Central memory CD8-positive, alpha-beta T cell (primary cell): ENCODE measurements at places on chromosomes 6 and 20.

DNA sequence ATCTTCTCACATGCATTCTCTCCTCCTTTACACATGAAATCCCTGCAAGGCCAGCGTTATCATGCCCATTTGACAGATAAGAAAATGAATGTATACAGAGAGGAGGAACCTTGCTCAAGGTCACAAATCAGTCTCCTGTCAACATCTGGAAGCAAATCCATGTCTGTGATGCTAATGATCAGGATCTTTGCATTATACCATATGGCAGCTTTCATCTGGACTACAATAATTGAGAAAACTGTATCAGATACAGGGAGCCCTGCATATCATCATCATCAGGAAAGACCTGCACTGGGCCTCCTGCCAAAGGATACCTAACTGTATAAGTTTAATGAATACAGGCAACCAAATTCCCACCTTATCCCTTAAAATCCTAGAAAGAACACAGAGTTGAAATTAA is 213.7 kb downstream of the PTPRT start:
- no peak for DNase-seq

- no peak for DNase-seq
These were observed 118.1 kb upstream of the MAFB start for GRCh38 chr20:40806929-40807820.

DNA sequence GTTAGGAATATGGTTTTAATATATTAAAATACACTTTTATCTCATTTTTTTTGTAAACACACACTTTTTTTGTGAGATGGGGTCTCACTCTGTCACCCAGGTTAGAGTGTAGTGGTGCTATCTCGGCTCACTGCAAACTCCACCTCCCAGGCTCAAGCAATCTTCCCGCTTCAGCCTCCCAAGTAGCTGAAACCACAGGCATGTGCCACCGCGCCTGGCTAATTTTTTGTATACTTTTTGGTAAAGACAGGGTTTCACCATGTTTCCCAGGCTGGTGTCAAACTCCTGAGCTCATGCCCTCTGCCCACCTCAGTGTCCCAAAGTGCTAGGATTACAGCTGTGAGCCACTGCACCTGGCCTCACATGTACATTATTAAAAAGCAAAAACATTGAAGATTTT is 10.8 kb downstream of the IPCEF1 start:
- no peak for DNase-seq

DNA sequence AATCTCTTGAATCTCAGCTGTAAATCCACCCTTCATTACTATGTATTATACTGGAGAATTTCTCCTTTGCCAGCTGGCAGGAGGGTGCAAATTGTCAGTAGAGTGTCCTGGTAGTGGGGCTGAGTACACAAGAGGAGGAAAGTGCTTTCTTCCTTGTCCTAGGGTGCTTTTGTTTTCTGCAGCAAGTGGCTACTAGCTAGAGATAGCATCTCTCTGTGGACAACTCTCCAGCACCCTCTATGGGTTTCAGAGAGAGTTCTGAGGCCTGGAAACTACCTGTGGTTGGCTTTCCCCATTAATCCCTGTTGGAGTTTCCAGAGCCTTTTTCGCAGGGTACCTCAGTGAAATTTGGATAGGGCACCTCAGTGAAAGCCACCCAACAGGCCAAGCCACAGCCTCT is 422.5 kb upstream of the RGS17 start:
- no peak for DNase-seq

GRCh38 chr6:166341977-166342348 is 382 bp downstream of the SFT2D1 start:
- no peak for DNase-seq

GRCh38 chr20:45350217-45350616 is 2.0 kb upstream of the SDC4 start:
- no peak for DNase-seq
